Stimulated activated CD8-positive, alpha-beta memory T cell treated with anti-CD3 and anti-CD28 coated beads, Interleukin-4, amount 100 ng/mL, for 1 hour (primary cell): ENCODE measurements at places on chromosomes 4 and X.

- no peak for DNase-seq
Measured at GRCh38 chr4:158121161-158121579, 51.7 kb downstream of the GASK1B start.

DNA sequence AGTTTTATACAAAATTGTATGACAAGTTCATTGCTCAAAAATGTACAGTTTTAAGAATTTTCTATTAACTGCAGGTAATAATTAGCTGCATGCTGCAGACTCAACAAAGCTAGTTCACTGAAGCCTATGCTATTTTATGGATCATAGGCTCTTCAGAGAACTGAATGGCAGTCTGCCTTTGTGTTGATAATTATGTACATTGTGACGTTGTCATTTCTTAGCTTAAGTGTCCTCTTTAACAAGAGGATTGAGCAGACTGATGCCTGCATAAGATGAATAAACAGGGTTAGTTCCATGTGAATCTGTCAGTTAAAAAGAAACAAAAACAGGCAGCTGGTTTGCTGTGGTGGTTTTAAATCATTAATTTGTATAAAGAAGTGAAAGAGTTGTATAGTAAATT, 131.0 kb downstream of the TET2 start:
- no peak for DNase-seq

- DNase-seq, result no peak
Measured at GRCh38 chr4:121098266-121098665, 25.9 kb upstream of the NDNF start.

DNA sequence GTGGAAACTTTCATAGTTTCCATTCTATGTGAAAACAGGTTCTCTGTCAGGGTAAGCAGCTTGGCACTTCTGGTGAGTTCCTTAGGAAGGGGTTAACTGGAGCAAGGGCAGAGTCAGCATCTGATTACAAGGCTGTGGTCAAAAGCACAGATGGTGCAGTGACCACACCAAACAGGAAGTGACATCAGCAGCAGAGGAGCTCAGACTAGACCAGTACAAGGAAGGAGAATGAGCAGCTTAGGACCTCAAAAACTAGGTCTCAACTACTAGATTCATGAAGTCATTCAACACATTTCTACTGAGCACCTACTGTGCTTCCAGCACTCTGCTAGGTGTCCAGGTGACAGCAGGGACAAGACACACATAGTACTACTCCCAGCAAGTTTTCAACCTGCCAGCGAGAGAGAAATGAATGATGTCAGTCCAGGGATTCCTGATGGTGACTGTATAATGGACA, 130.2 kb downstream of the AMELX start:
- DNase-seq, result no peak

DNA sequence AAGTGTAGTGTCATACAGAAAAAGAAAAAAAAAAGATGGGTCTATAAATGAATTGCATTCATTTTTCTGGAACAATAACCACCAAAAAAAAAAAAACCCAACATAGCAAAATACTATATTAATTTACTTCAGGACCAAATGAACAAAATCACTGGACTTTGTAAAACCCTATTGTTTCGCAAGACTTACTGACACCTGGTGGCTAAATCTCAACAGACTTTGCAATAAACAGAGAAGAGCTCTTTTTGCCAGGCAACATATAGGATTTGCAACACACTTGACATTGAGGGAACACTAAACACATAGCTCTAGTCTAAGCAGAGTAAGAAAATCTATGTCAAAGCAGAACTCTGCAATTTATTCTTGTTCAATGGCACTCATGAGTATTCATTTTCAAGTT, 990.2 kb downstream of the STPG2 start:
- no peak for DNase-seq

DNA sequence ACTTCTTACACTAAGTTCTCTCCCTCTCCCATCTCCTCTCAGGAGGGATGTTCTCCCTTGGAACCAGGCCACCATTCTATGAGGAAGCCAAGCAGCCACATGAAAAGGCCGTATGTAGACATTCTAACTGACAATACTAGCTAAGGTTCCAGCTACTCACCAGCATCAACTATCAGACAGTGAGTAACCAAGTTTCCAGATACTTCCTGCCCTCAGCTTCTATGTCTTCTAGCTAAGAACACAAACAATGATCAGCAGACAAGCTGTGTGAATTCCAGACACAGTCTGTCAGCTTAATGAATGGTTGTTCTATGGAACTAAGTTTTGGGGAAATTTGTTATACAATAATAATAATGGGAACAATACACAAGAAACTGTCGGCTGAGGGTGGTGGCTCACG, 50.8 kb downstream of the SMIM14 start:
- no peak for DNase-seq

DNA sequence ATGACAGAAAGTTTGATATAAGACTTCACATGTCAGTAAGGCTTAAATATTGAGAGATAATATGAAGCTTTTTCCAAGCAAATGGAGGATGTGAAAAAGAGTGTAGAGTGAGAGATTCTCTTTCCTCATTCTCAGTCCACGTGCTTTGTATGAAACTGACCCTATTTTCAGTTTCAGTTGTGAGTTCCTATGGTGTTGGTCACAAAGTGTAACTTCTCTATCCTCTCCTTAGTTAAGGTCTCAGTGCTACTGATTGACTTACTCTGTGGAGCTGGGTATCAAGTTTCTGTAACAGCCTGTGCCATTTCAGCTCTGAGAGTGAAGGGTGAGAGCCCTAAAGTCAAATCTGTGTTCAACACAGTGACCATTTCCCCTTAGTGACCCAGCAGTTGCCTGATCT, 277.2 kb downstream of the EPHA5 start:
- no peak for DNase-seq

GRCh38 chrX:78659955-78660354, 827 bp upstream of the RTL3 start:
- DNase-seq, result no peak

DNA sequence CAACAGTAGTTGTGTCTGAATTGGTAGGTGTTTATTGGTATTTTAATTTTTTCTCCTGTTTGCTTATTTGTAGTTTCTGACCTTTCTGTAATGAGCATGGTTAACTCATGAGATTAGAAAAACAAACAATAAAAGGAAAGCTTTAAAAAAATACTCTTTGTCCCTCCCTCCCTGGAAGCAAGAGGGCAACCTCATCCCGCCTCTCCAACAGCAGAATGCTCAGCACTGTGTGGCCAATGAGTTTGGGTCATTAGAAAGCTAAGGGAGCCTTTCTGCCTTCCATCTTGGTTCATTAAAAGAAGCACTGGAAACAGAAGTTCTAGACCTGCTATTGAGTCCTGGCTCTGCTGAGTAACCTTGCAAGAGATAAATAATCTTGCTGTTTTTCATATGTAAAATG, 33.9 kb downstream of the TRPC5 start:
- no peak for DNase-seq

DNA sequence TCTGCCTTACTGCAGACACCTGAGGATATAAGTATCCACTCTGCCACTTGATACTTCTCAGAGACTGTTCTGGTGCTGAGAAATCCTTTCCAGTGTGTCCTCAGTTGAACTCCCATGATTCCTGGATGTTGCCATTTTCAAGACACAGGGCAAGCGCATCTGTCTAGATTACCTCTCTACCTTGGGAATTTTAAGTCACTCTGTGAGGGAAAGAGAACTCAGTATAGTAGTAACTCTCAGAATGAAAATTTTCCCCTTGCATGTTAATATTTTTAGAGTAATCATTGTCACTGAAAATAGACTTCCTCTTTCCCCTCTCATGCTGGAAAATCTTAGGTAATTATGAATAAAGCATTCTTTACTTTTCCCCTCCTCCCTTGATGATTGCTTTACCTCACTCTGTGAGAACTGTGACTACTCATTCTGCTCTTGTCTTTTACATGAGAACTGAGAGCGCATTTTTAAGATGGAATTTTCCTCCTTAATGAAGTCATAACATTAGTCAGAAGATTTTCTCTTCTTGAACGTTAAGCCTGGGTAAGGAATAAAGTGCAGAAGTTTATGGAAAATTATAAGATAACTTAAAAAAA, 45.0 kb downstream of the TET2 start:
- no peak for DNase-seq

- DNase-seq, result no peak
Measured at GRCh38 chr4:77306496-77306895, 149.5 kb downstream of the CCNG2 start.

DNA sequence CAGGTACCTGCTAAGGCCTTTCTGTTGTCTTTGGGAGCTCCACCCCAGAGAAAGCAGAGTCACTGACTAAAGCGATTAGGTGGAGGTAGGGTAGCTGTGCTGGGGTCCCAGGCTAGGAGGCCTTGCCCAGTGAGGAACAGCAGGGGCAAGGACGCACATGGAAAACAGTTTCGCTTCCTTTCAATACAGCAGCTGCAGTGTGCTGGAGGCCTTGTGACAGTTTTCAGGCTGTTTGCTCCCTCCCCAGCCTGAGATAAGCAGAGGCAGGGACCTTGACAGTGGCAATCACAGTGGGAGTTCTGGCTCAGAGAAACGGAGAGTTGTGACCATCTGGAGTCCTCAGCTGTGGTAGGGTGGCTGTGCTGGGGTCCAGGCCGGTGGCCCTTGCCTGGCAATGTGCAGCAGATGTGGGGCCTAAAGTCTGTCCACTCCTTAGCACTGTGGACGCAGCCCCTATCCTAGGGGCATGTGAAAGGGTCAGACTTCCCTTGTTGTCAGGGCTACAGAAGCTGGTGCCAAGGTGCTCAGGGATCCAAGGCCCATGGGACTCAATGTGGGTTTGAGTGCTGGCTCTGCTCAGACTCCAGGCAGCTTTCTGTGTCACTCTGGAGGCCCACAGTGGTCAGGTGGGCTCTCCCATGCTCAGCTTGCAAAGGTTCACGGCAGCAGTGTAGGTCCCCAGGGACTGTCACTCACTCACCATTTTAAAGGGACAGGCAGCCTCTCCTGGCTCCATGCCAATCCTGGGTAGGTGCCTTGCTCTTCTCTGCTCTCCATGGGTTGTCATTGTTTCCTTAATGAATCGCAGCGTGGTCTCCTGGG, 534.9 kb upstream of the FMR1 start:
- no peak for DNase-seq

GRCh38 chr4:145176641-145177432, 3.6 kb downstream of the OTUD4 start:
- no peak for DNase-seq

GRCh38 chrX:44913656-44914531, 40.9 kb downstream of the KDM6A start:
- no peak for DNase-seq

GRCh38 chrX:10479508-10479907, 140.9 kb downstream of the MID1 start:
- no peak for DNase-seq

GRCh38 chr4:86837691-86838503, 11.3 kb downstream of the SLC10A6 start:
- no peak for DNase-seq
